ENCODE measurements at places on chromosomes 5 and 9. TPM values are rescaled to one million over a fixed set of nuclear protein-coding genes. Genes with fewer than 3 reads are reported as not detected.

DNA sequence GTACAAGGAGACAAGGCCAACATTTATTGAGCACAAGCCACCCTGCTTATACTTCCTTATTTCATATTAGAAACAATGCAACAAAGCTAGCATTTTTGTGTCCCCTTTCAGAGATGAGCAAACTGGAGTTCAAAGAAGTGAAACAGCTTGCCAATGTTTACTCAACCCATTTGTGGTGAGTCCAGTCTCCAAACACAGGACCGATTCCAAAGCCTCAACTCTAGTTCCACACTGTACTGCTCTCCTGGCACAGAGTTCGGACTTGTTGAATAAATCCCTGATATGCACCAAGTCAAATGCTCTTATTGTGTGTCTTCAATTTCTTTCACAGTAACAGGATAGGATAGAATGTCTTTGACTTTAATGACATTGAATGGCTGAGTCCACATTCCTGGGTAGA is 604.8 kb upstream of the BRINP1 start:
- no peak overlapping the region for H3K4me3 ChIP-seq
- no peak overlapping the region for H3K27ac ChIP-seq
- no peak for DNase-seq
- no peaks in the 10 kb centered on the region for H3K27me3 ChIP-seq

- no peak overlapping the region for H3K4me3 ChIP-seq
- no peaks in the 10 kb centered on the region for H3K27me3 ChIP-seq
- H3K36me3 ChIP-seq: no peaks in the 10 kb centered on the region
- no peaks in the 10 kb centered on the region for H3K4me1 ChIP-seq
- no peak for DNase-seq
Observed at GRCh38 chr5:59525957-59526356, 367.6 kb downstream of the PDE4D start.

- no peaks in the 10 kb centered on the region for H3K27me3 ChIP-seq
- no peak for DNase-seq
- H3K4me1 ChIP-seq: no peaks in the 10 kb centered on the region
Observed at GRCh38 chr5:84589926-84590325, 205.2 kb upstream of the EDIL3 start.

DNA sequence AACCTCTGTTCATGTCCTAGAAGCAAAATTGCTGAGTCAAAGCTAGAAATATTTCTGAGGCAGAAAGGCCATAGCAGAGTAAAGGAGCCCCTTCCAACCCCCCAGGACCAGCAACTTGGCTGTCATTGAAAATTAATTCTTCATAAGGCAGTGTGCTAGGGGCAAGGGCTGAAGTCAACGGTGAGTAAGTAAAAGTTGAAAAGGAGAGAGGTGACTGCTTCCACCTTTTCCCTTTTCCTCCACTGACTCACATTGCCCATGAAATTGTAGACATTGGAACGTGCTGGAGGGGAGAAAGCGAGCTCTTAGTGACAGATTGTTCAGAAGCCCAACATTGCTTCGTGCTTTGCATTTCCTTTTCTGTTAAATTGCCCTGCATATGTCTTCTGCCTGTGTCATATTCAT is 19.1 kb downstream of the GLRA1 start:
- H3K36me3 ChIP-seq: no peaks in the 10 kb centered on the region
- H3K27me3 ChIP-seq: no peaks in the 10 kb centered on the region

Gene PRRX2
- polyA plus RNA-seq: 0.52 TPM

Gene POLE3
- 44.1 TPM for polyA plus RNA-seq
